ENCODE measurements at places on chromosomes 12 and 14.

- DNase-seq = no peak
These were observed 75.3 kb upstream of the MGAT4C start for GRCh38 chr12:86331457-86331856.

- peak; percentile 61 for DNase-seq
These were observed 274.9 kb upstream of the LMO3 start for GRCh38 chr12:16880864-16881285.

DNA sequence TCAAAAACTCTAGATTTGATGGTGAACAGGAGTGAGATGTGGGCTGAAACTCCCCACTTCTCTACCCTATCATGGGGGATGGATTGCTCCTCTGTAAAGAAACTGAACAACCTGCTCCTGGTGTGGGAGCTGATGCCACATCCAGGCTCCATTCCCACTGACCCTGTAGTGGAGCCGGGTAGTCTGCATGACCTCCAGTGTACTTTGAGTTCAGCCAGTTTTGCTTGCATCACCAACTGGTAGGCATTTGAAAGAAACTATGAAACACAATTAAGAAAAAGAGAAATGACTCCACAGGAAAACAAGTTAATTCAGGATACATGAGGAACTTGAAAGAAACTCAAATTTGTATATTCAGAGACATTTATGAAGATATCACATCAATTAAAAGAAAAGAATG is 27.3 kb upstream of the EMP1 start:
- no peak for DNase-seq

DNA sequence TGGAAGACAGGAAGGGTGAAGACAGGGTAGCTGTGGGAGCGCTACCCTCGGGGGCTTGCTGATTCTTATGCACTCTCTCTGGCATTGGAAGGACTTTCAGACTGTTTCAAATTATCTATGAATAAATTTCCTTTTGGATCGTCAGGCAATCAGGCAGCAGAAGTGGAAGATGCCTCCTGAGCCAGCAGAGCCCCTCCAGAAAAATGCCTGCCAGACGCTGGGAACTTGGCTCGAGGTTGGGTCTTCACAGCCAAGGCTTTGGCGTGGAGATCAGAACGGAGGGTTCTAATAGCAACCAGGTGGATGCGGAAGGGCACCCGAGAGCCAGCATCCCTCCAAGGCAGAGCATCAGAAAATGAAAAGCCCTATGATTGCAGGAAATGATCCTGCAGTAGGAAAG is 119.2 kb upstream of the RFLNA start:
- DNase-seq = no peak

GRCh38 chr12:25583545-25583944 is 30.5 kb upstream of the LMNTD1 start:
- DNase-seq = no peak

DNA sequence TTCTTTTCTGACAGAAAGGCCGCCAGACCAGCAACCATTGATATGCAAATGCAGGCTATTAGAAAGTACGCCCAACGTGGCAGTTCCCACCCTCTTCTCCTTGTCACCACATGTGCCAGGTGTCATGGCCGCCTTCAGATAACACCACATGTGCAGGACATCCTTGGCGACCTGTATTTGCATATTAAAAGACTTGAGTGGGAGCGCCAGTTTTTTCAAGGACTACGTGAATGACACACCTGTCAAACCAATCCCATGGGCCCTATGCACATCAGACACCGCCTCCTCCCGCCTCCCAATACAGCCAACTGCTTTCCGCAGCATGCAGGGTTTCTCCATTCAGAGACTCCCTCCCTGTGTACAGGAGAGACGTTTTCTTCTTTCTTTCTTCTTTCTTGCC is 318.6 kb upstream of the FAR2 start:
- no peak for DNase-seq

DNA sequence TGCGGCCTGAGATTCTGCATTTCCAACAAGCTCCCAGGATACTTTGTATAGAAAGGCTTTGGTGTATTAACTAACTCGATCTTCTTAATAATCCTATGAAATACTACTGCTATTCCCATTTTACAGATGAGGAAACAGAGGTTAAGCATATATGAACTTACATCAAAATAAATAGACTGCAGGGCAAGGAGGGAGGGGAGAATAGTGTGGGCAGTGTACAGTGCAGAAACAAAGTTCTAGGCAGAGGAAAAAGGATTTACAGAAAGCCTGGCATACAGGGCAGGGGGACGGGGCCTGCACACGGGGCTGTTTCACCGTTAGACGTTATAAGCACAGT is 19.0 kb downstream of the NINJ2 start:
- DNase-seq = no peak

DNA sequence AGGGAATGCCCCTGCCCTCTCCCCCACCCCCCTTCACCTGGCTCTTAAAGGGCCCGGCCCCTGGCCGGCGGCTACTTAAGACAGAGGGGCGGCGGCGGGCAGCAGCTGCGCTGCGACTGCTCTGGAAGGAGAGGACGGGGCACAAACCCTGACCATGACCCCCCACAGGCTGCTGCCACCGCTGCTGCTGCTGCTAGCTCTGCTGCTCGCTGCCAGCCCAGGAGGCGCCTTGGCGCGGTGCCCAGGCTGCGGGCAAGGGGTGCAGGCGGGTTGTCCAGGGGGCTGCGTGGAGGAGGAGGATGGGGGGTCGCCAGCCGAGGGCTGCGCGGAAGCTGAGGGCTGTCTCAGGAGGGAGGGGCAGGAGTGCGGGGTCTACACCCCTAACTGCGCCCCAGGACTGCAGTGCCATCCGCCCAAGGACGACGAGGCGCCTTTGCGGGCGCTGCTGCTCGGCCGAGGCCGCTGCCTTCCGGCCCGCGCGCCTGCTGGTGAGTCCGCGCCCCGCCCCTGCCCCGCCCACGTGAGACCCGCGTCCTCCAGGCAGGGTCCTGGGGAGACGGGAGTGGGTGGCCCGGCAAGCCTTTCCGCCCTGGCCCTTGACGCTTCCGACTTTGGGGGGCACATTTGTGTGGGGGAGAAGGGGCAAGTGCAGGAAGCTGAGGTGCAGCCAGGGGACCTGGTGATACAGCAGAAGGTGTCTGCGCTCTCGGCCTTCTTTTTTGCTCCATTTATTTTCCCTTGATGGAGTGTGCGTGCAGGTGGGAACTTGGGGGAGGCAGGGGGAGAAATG is at the start of gene IGFBP6:
IGFBP6 (plus strand) TSS at position 104 of the 790 bp plus-strand sequence; CDS start at position 155, 51 bp downstream.
- DNase-seq = peak; percentile 61

- peak; percentile 28 for DNase-seq
These were observed 8.6 kb downstream of the FGD6 start for GRCh38 chr12:95208678-95209077.

- no peak for DNase-seq
These were observed 144.8 kb downstream of the TBC1D30 start for GRCh38 chr12:64968989-64969819.

- no peak for DNase-seq
These were observed 1025.4 kb upstream of the LRFN5 start for GRCh38 chr14:40581264-40581663.

DNA sequence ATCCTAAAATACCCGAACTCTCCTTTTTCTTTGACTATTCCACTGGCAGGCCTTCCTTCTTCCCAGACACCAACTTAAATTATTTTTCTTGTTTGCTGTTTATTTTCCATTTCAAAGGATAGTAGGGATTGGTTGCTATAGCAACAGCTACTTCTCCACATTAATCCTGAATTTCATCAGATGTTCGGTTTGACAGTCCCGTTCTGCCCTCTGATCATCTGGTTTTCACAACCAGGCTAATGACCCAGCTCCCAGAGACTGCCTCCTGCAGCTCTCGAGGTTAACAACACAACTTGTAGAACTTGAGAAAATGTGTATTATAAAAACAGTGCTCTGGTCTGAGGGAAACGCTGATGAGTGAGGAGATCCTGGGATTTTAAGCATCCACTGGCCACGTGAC is 45.5 kb downstream of the NUAK1 start:
- no peak for DNase-seq

GRCh38 chr12:14976658-14977057 is 3.8 kb downstream of the PDE6H start:
- DNase-seq = no peak

GRCh38 chr12:27583057-27583797 is 59.2 kb downstream of the PPFIBP1 start:
- DNase-seq = no peak

DNA sequence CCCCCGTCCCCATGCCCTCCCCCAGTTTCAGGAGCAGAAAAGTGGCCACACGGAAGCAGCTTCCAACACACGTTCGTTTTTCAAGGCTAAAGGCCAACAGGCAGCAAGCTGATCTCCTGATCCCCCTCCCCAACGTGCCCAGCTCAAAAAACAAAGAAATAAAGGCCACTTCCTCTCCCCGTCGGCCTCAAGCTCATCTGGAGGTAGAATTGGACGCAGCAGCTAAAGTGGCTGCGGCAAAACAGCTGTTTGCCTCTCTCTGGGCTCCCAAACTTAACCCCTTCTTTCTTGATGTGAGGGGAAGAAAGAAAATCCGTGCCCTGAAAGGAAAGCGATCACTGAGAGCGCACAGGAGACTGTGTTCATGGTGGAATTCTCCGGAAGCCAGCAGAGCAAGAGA is 66.3 kb downstream of the SCARB1 start:
- DNase-seq = no peak

DNA sequence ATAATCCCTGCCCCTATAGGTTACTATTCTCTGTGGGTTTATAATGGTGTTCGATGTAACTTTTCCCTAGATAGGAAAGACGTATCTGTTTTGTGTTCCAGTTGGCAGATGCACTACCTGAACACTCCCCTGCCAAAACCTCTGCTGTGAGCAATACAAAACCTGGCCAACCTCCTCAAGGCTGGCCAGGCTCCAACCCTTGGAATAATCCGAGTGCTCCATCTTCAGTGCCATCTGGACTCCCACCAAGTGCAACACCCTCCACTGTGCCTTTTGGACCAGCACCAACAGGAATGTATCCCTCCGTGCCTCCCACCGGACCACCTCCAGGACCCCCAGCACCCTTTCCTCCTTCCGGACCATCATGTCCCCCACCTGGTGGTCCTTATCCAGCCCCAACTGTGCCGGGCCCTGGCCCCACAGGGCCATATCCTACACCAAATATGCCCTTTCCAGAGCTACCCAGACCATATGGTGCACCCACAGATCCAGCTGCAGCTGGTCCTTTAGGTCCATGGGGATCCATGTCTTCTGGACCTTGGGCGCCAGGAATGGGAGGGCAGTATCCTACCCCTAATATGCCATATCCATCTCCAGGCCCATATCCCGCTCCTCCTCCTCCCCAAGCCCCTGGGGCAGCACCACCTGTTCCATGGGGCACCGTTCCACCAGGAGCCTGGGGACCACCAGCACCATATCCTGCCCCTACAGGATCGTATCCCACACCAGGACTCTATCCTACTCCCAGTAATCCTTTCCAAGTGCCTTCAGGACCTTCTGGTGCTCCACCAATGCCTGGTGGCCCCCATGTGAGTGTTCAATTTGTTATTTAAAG is 11.3 kb downstream of the MAPK1IP1L start:
- DNase-seq = no peak

- peak; percentile 71 for DNase-seq
These were observed 61.3 kb downstream of the C14orf132 start for GRCh38 chr14:96100161-96101064.

DNA sequence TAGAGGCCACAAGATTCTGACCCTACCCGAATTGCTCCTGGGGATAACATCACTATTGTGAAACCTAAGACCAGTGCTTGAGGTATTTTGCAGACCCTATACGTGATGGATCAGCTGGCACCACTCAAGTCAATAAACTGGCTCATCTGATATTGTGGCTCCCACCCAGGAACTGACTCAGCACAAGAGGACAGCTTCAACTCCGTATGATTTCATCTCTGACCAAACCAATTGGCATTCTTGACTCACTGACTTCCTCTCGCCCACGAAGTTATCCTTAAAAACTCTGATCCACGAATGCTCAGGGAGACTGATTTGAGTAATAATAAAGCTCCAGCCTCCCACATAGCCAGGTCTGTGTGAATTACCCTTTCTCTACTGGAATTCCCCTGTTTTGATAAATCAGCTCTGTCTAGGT is 1036.1 kb upstream of the TMEM132C start:
- no peak for DNase-seq

DNA sequence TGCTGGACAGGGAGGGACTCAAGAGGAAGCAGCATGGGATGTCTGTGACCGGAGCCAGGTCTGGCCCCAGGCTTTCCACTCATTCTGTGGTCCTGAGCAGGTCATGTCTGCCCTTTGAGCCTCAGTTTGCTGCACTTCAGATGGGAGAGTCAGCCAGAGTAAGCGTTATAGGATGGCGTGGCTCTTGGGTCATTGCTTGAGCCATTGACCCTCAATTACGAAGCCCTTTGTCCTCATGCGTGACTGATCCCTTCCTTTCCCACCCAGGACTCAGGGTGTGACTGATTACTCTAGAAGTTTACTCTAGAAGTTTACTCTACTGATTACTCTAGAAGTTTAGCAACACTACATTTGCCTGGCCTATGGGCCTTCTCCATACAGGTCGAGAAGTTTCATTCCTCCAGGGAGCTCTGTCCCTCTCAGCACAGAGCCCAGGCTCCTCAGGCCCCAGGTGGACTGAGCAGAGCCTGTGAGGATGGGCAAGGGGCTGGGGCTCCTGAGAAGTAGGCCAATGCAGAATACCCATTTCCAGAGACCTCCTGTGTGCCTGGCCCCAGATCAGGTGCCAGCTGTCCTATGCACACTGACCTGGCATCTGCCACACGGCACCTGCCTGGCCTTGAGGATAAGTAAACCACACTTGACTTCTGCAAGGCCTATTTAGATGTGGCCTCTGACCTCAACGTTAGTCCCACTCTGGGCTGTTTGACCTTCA is 7.6 kb upstream of the IFI27 start:
- no peak for DNase-seq

DNA sequence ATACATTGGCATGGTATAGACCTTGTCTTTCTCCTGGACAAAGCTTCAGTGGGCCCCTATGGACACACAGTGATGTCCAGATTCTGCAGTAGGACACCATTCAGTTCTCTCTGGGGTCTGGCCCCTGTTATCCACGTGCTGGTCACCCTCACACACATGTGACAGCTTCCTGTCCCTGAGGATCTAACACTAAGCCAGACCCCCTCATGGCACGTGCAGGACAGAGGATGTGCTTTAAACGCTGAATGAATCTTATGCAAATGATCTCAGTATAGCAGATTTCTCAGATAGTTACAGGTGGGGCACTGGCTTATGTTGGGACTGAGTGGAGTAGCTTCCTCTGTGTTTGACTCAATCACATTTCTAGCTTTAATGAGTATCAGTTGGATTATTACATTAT is 33.7 kb downstream of the SLC24A4 start:
- DNase-seq = no peak
